Putamen (tissue), 1 donor: ENCODE measurements at places on chromosomes 6 and 20.

DNA sequence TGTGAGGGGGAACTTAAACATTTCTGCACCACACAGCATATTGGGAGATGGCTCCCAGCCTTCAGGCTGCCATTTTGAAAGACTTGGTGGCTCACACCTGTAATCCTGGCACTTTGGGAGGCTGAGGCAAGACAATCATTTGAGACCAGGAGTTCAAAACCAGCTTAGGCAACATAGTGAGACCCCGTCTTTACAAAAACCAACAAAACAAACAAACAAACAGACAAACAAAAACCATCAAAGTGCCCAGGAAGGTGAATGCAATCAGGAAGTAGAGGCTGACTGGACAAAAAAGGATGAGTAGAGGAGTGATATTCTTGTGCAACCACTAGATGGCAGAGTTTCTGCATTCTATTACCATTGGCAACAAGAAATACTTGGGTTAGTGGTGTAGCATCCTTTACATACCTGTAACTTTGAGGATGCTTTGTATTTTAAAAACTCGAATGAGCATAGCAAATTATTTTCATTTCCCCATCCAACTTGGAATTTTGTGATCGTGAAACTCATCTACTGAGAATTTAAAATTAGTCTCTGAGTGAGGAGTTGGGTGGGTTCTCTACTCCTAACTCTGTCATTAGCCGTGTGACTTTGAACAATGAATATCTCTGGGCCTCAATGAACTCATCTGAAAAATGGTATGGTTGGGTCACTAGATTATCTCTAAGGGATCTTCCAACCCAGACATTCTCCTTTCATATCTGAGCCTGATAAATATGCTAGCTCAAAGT lies 84.4 kb downstream of the CRYBG1 start:
- DNase-seq: peak; percentile 23

- DNase-seq: no peak
Measured at GRCh38 chr6:89295981-89296380, 19.1 kb downstream of the GABRR2 start.

DNA sequence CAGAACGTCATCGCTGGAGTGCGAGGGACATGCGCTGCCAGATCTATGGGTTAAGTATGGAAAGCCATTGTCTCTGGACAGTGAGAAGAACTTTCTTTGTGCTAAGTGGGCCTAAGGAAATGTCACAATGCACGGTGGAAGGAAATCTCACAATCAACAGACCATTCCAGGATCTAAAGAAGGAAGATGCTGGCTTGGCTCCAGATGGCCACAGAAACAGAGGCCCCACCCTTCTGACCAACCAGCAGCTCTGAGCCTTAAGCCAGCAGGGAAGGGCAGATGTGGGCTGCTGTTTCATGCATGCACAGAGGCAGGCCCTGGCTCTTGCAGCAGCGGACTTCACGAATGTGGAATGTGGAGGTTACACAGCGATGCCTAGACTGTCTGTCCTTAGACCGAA lies 156.3 kb downstream of the SOBP start:
- DNase-seq: no peak

DNA sequence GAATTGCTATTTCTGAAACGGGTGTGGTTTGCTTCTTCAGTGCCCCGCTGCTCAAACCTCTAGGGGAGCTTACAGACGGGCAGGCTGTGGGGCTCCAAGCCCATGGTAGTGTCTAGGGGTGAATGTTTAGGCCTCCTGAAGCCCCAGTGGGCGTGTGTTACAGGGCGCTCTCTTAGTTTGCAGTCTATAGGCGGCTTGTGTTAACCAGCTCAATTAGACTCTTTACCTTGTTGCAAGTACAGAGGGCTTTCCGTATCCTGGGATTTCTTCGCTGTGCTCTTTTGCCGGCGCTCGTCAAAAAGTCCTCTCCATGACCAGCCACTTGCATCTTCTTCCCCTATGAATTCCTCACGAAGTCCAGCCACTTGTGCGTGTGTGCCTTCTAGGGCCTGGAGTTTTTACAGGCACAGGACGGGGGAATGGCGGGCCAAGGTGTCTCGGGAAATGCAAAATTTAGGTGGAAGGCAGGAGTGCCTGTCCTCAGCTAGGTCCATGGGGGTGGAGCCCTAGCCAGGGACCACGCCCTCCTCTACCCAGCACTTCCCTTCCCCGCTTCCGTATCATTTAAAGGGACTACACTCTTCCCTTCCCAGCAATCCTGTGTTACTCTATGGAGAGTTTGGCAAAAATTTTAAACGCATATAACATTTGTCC lies 94.5 kb downstream of the HTR1B start:
- DNase-seq: no peak

DNA sequence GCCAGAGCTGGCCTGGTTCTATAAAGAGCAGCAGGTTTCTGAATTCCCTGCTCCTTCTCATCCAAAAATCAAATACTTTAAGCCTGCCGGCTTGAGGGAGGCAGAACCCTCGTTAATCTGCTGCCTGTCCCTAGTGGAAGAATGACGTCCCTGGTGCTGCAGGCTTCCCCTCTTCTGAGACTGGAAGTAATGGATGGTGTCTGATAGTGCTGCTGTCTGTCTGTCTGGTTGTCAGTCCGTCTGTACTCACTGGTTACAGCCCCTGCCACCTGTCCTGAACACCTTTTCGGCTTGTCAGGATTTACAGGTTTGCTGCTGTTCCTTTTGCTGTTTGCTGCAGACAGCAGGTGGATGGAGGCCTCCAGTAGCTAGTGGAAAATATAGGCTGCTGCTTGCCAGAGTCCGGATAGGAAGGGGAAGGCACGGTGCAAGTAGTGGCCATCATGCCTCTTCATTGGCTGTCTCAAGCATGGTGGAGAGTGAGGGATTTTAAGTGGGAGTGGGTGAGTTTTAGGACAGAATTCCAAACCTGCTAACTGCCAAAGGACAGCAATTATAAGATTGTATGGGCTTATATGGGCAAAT lies 2.5 kb downstream of the RIMS1 start:
- DNase-seq: no peak
